ENCODE measurements at places on chromosomes 3 and 15.

DNA sequence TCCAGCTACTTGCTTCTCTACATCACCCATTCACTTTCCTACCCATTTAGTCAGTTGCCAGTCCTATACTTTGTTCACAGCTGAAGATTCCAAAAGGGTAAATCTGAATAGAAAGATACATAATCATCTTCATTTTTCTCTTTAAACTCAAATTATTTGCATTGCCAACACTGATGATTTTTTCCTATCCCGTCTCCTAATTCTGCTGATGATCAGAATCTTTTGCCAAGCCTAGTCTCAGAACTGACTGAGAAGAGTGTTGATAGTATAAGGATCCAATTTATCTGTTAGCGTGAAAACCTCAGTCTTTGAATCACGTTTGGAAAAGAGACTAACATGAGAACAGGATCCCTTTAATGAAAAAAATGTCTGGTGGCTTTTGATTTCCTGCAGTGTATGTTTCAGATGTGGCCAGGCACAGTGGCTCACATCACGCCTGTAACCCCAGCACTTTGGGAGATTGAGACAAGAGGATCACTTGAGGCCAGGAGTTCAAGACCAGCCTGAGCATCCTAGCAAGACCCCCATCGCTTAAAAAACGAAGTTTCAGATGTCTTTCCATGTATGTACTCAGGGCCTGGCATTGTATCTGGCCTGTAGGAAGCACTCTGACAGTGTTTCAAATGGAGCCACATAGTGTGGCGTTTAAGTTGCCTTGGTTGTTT is 169.4 kb downstream of the KLHL25 start:
- DNase-seq: no peak

DNA sequence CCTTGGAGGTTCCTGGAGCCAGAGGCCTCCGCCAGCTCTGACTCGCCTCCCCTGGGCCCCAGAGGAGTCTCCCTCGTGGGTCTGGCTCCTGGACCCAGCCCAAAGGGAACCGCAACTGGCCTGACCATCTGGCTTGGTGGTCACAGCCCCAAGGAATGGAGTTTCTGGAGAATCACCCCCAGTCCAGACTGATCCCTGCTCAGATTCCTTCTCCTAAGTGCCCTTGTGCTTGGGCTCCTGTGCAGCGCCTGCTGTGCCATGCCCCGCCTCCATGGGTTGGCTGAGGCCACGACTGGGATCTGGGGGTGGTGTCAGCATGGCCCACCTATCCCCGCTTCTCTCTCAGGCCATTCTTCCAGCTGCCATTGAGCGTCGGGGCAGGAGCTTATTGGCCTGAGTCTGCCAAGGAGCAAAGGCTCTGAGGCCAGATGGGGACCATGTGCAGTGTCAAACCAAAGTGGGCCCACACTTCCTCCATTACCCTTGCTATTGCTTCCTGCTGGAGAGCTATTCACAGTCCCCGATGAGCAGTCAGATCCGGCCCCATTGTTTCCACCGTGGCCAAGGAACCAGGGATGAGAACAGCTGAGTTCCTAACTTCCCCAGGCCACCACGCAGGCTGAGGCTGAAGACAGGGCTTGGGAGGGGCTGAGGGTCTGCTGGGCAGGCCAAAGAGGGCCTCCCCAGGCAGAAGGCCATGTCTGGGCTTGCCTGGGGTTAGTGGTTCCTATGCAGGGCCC is 19.0 kb downstream of the CSPG4 start:
- DNase-seq: no peak

DNA sequence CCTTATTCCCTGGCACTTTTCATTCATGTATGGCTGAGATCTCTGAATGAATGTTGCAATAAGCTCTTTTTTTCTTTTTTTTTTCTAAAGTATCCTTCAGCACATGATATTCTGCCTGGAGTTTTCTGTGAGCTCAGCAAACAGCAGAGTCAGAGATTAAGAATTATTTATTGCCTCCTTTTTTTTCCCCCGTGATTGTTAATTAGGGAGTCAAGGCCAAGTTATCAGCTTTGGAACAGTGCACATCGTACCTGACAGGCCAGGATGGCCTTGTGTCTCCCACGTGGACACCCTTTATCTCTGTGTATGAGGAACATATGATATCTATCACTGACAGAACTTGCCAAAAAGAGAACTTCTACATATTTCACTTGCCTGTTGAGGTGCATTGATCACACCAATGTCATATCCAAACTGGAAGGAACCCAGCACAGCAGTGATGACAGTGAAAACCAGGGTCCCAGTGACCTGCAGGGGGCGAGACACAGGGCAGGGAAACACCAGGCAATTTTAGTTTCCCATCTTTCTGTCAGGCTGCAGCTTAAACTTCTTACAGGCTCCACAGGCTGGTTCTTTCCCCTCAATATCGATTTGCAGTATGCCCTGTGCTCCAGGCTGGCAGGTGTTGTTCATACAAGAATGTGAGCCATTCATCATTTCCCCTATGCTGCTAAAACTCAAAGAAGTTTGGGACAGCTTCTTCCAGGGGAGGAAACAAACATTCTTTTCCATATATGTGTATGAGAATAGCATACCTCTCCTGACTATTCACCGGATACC is 8.2 kb downstream of the SLC2A2 start:
- DNase-seq: no peak

- no peak for DNase-seq
Observed at GRCh38 chr15:26623071-26623470, 149.8 kb downstream of the GABRB3 start.

DNA sequence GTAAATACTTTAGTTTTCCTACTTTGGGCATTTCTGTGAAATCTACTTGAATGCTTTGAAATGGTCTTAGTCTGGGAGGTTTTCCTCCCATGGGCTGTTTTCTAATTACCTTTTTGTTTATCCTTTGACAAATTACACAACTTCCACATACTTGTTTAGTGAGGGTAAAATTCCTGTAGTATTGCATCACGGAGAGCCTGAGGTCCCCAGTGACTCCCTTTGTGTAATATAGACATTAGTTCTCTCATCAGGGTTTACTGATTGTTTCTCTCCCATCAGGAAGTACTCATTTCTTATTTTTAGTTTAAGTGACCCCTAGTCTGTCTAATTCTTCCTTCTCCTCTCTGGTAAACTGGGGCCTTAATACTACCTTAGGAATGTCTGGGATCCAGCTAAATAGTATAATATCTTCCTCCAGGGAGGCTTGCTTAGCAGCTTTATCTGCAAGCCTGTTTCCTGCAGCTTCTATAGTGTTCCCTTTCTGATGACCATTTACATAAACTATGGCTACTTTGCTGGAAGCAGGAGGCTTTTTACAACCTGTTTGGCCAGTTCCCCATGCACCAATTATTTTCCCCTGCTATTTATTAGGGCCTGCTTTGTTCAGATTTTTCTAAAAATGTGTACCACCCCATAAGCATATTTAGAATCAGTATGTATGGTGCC is 87.2 kb upstream of the XCR1 start:
- DNase-seq: no peak

DNA sequence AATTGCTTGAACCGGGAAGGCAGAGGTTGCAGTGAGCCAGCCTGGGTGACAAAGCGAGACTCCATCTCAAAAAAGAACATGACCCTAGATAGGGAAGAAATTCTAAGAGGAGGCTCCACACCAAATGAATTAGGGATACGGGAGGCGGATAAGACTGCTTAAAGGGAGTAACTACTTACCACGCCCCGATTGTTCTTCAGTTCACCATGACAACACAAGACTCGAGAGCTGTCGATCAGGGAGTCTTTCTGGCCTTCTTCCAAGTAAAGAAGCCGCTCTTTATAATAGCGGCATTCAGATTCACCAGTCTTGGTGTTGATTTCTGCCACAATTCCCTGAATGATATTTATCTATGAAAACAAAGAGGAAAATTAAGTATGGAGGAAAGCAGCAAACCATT is 53.9 kb upstream of the TASOR start:
- no peak for DNase-seq

DNA sequence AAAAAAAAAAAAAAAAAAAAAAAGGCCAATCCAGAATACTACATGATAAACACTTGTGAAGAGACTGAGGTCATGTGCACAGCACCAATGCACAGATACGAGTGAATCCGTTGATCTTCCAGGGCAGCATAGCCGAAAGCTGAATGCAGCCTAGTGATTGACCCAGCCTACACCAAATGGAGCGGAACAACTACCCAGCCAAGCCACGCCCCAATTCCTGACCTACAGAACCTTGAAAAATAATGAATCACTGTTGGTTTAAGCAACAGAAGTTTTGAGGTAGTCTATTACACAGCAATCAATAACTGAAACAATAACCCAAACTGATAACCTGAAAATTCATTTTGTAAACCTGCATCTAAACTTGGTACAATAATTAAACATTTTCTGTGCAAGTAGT is 361.0 kb downstream of the FHIT start:
- DNase-seq: no peak

- no peak for DNase-seq
Observed at GRCh38 chr3:43766672-43767465, 76.1 kb downstream of the ABHD5 start.

- no peak for DNase-seq
Observed at GRCh38 chr3:122074621-122075265, 19.6 kb downstream of the CD86 start.

DNA sequence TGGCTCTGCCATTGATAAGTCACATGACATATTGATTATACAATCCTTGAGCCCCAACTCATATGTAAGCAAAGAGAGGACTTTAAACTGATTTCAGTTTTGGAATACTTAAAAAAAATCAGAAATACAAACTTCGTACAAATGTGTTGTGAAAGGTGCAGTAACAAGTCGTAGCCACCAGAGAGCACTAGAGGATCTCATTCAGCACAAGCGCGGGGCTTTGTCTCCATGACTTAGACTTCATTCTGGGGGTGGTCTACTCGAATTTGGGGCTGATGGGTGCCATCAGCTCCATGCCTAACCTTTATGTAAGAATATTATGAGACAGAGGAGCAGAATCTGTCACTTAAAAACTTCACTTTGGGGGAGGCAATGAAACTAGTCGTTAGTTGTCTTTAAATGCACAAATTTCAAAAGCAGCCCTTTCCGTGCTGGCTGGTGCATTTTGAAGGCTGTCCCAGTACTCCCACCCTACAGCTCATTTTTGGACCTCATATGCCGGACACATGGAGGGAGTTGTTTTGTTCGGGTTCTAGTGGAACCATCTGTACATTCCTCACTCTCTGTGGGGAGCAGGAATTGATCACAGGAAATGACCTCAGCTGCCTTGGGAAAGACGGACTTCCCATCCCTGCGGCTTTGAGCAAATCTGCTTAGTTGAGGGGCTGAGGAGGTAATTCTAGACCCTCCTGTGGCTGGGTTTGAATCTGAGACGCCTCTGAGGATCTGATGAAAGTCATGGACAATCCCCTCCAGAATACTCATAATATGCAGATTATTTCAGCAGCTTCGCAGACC is 27.5 kb upstream of the MASP1 start:
- DNase-seq: peak; percentile 3

- no peak for DNase-seq
Observed at GRCh38 chr15:68330901-68331300, 53.4 kb downstream of the FEM1B start.

DNA sequence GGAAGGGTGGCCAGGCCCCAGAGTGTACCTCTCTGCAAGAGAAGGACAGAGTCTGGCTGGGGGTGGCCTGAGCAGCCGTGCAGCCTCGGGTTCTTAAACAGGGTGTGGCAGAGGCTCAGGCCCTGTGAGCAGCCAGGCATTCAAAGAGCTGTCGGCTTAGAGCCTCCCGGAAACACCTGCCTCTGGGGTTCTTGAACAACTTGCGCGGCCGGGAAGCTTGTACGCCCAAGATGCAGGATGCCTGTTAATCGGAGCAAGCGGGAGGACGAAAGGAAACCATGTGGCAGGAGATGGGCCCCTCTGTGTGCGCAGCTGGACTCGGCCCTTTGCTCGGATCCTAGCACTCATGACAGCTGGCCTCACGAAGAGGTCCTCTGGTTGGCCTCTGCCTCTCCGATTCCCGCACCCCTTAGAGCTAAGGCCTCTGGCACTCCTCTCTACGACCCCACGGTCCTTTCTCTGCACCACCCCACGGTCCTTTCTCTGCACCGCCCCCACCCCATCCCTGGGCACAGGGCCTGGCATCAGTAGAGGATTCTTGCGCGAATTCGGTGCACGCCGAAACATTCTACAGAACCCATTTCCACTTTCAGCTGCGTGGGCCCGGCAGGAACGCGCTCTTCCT is 23.9 kb upstream of the TXNRD3 start:
- no peak for DNase-seq

DNA sequence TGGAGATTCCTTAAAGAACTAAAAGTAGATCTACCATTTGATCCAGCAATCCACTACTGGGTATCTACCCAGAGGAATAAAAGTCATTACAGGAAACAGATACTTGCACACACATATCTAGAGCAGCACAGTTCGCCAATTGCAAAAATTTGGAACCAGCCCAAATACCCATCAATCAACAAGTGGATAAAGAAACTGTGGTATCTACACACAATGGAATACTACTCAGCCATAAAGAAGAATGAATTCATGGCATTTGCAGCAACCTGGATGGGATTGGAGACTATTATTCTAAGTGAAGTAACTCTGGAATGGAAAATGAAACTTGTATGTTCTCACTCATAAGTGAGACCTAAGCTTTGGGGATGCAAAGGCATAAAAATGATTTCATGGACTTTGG is 23.8 kb downstream of the SLC7A14 start:
- DNase-seq: no peak

GRCh38 chr3:181711325-181712135 is at the start of gene SOX2:
Gene SOX2, plus strand, starts transcription at chr3:181711925. Its CDS starts 436 bp downstream, at chr3:181712361.
- no peak for DNase-seq

- no peak for DNase-seq
Observed at GRCh38 chr3:11625376-11626083, 18.2 kb downstream of the VGLL4 start.

DNA sequence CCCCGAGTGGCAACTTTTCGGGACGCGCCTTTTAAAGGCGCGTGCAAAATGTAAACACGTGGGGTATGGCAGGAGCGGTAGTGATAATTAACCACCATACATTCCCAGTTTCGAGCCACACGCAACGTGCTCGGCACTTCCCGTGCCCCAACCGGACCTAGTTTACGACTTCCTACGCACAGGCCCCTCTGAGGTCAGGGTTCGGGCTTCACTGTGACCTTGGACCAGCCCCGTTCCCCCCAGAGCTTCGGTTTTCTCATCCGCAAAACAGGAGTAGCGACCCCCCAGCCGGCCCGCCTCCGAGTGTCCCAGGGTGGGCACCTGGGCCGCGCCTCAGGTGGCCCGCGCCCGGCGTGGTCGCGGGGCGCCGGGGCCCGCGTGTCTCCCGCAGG is 451 bp downstream of the CHCHD4 start:
- DNase-seq: peak; percentile 52

GRCh38 chr3:101902041-101902440 is 52.7 kb downstream of the NFKBIZ start:
- no peak for DNase-seq

DNA sequence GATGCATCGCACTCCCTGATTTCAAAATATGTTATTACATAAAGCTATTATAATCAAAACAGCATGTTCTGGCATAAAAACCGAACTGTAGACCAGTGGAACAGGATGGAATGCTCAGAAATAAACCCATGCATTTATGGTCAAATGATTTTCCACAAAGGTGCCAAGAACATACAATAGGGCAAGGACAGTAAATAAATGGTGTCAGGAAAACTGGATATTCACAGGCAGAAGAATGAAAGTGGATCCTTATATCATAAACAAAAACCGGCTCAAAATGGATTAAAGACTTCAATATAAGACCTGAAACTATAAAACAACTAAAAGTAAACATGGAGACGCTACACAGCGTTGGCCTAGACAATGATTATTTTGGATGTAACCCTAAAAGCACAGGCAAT is 22.6 kb downstream of the USP50 start:
- no peak for DNase-seq

GRCh38 chr3:155169197-155169596 is 89.1 kb downstream of the MME start:
- DNase-seq: no peak

- DNase-seq: no peak
Observed at GRCh38 chr3:132343018-132343612, 25.9 kb downstream of the ACP3 start.

GRCh38 chr3:141212555-141212954 is 19.1 kb upstream of the PXYLP1 start:
- DNase-seq: no peak

Data from stimulated activated CD8-positive, alpha-beta memory T cell treated with anti-CD3 and anti-CD28 coated beads, Interleukin-7, amount 100 ng/mL, for 4 hours (primary cell).